Stimulated activated CD4-positive, alpha-beta T cell treated with anti-CD3 and anti-CD28 coated beads, Interleukin-15, amount 100 ng/mL, for 24 hours (primary cell): ENCODE measurements at places on chromosomes 2 and 18.

GRCh38 chr2:2688254-2688653 is 357.2 kb upstream of the MYT1L start:
- DNase-seq, result no peak

- no peak for DNase-seq
Observed at GRCh38 chr2:167258712-167259111, 370.4 kb downstream of the XIRP2 start.

GRCh38 chr2:165825041-165825440 is 31.0 kb upstream of the GALNT3 start:
- no peak for DNase-seq

GRCh38 chr18:70421471-70422390 is 132.9 kb downstream of the SOCS6 start:
- DNase-seq, result peak; percentile 7

- DNase-seq, result no peak
Observed at GRCh38 chr2:234590076-234590475, 93.2 kb upstream of the ARL4C start.

GRCh38 chr2:8817221-8817620 is 20.2 kb downstream of the KIDINS220 start:
- no peak for DNase-seq

DNA sequence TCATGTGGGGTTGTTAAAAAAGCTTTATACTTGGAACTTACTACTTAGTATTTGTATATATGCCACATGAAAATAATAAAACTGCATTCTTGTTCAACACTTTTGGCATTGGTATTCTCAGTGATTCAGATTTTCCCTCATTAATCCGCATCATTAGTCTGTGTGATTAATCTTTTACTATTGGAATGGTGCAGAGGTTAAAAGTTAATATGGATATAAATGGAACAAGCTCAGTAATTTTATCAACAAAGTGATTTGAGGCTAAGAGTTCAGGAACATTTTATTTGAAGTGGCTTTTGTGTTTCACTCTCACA is 45.4 kb upstream of the REG3G start:
- no peak for DNase-seq

DNA sequence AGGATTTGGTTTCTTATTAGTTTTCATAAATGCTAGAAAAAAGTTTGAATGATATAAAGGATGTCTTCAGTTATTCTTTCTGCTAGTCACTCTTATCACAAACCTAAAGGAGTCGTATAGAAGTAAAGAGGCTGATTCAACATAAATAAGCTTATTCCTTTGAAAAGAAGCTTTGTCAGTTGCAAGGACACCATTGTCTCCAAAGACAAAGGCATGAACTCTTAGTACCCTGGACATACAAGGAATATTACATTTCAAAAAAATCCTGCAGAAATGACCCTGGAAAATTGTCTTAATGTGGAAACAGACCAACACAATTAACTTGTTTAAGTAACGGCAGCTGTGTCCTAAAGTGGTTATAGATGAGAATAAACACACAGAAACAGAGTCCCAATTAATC is 528.0 kb downstream of the CPS1 start:
- DNase-seq, result no peak

DNA sequence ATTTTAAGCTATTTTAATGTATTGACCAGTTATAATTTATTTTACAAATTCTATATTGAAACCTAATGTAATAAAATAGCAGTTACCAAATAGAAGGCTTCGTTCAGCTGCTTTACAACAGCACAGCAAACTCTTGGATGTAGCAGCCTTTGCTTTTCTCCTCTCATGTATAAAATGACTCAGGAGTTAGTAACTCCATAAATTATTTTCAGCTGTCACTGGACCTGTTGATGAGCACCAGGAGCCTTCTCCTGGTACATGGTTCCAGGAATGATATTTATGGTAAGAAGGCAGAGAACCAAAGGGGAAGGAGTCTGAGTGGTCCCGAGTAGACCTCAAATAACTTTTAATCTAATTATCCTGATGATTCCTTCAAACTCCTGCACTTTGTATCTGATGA is 256.4 kb upstream of the NETO1 start:
- DNase-seq, result no peak

DNA sequence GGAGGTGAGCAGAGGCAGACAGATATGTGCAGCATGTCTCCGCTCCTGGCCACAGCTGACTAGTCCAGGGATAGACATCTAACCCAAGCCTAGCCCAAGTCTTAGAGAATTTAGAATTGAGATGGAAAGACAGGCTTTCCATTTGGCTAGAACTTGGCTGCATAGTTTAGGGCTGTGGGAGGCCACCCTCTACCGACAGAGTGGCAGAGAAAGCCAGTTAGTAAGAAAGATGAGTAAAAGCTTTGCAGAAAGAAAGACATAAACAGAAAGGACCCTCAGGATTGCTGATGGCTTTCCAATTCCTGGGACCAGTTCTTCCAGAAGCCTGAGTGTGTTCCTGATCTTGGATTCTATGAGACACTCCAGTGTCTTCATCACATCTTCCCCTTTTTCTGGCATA is 62.1 kb downstream of the DYM start:
- no peak for DNase-seq

DNA sequence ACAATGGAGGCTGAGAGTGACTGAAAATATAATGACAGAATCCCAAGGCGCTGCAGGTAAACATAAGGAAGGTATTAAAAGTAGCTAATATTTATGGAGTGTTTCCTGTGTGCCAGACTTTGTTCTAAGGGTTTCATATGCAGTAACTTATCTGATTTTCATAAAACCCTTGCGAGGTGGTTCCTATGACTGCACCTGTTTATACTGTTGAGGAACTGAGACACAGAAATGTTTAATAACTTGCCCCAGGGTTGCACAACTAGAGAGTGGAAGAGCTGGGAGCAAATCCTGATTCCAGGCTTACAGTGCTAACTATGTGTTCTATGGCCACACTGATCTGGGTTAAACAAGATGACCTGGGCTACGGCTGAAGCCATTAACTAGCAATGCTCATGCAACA is 2.4 kb downstream of the SP110 start:
- no peak for DNase-seq

GRCh38 chr2:42850016-42850805 is 57.8 kb upstream of the HAAO start:
- no peak for DNase-seq

GRCh38 chr18:74418023-74418422 is 39.1 kb downstream of the DIPK1C start:
- DNase-seq, result no peak

- DNase-seq, result no peak
Observed at GRCh38 chr2:224032283-224032682, 6.8 kb downstream of the SERPINE2 start.

- no peak for DNase-seq
Observed at GRCh38 chr2:230153390-230153976, 66.3 kb downstream of the SP110 start.

- no peak for DNase-seq
Observed at GRCh38 chr2:29070526-29070925, 3.8 kb downstream of the PCARE start.

GRCh38 chr2:9547262-9547991 is 8.2 kb downstream of the ADAM17 start:
- no peak for DNase-seq

- no peak for DNase-seq
Observed at GRCh38 chr2:168816369-168816768, 13.9 kb downstream of the NOSTRIN start.

DNA sequence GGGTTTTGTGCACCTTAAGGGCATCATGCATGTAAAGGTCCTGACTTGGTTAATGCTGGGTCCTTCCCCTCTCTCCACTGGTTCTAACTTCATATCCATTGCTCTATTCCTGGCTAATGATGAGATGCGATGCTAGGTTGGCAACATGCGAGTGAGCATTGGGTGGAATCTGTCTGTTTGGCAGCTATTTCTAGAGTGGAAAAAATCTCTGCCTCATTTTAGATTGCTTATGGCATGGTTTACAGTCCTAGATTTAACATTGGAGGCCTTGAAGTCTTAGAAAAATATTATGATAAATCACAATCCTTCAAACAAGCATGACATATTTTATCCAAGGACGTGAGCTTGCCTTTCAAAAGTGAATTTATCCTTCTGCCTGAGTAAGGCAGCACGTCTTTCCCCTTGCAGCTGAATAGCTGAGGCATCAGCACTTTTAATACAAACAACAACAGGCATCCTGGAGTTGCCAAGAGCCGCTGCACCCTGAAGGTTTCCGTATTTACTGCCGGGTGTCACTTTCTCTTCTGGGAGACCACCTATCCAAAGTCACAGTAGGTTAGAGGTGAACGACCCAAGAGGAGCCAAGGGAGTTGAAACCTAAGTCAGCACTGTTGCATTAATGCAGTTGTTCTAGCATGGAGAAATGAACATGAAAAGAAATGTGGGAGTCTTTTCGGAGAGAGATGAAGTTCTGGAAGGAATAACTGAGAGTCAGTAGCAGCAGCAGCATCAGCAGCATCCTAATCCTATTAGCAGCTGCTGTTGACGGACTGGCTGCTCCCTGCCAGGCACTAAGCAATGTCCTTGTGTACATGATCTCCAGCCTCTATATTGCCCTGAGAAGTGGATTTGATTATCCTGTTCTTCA is 78.4 kb downstream of the MAPK4 start:
- DNase-seq, result no peak

DNA sequence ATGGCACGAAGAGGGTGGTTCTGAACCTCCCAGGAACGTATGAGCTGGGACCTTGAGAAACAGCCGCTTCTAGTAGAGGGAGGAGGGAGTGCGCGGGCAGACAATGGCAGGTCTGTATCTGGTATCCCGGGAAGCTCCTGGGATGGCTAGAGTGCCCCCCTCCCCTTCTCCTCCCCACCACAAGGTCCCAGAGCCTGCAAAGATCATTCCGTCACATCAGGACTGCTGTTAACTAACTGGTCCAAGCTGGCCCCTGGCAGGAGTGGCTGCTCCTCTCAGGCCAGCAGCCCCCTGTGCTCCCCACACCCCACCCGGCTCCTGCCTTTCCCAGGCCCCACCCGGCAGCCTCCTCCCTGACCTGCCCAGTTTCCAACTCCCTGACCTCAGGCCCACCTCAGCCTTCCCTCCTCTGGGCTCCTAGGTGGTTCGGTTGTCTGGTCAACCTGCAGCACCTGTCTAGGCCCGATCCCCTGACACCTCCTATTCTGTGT is 75.0 kb downstream of the TPO start:
- DNase-seq, result no peak
